ENCODE measurements at places on chromosomes 1 and 21.
A peak's percentile ranks its signal among the peaks of the same experiment; 100 is the strongest.

- no peak for DNase-seq
Observed at GRCh38 chr1:47679301-47679791, 241.5 kb downstream of the FOXD2 start.

GRCh38 chr1:57058652-57059501 lies 93.1 kb upstream of the C8B start:
- no peak for DNase-seq

DNA sequence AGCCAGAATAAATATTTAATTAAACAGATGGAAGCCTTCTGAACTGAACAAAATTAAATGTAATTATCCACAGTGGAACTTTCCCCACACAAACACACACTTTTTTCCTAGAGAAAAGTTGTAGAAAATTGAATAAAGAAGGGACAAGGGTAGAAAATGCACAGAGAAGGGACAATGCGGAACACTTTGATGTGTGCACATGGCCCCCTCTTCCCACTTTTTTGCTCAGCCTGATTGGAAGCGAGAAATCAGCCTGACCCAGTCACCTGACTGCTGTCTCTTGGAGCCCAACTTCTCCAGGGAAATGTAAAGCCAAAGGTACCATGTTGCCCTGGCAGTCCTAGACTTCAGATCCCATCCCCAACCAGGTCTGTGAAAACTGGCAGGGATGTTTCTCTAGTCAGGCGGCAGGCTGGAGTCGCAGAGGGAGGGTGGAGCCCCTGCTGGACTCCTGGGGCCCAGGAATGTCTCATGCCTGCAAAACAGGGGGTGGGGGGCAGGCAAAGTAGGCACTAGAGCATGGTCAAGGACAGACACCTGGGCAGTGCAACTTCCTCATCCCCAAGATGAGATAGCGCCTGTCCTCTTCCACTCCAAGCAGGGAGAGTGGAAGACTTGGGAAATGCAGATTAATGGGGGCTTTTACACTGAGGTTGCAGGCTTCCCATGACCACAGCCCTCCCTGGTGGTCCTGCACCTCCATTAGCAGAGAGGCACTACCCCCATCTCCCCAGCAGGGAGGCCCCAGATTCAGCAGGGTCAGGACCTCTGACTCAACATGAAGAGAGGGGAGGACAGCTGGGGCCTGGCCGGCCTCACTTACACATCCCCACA lies 2.8 kb downstream of the CERS2 start:
- DNase-seq, result peak; percentile 73

- DNase-seq, result no peak
Observed at GRCh38 chr1:100075773-100076172, 57.0 kb downstream of the SASS6 start.

GRCh38 chr1:226846786-226847185 lies 23.6 kb upstream of the PSEN2 start:
- DNase-seq, result no peak

DNA sequence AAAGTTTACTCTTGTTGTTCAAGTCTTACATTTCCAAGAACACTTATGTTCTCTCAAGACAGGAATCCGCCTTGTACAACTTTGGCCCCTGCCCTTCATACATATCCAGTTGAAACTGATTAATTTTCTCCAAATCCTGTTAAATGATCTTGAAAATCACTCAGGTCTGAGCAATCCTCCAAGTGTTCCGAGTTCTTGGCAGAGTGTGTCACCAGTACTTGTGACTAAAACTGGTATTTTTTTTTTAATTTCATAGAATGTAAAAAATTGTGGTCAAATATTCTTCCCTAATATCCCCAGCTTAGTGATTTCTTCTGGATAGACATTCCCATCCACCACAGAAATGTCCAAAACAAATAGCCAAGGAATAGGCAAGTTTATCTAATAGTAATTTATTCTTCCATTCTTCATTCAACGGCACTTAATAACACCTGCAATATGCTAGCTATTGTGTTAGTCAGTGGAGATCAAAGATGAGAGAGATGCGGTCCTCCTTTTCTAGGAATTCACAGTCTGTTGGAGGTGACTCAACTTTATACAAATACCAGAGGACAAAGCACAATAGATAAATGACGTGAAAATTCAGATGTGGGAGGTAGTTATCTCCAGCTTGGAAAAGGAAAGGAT lies 71.4 kb downstream of the DIRAS3 start:
- no peak for DNase-seq

DNA sequence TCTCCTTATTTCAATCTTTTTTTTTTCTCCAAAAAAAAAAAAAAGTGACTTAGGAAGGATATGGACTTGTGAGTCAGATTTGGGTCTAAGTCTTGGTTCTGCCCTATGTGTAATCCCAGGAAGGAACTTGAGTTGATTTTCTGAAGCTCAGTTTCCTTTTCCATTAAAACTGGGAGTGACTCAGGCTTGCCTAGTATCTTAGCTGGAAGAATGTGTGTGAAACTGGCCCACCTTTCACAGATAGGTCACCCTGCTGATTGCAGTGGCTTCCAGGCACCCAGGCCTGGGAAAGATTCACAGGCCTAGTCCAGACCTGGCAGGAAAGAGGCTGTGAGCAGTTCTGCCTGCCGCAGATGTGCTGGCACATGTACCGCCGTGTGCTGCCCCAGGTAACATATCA lies 218.3 kb upstream of the HOOK1 start:
- DNase-seq, result no peak

- DNase-seq, result no peak
Observed at GRCh38 chr1:195604287-195604686, 1004.0 kb downstream of the KCNT2 start.

GRCh38 chr1:117653732-117654492 lies 48.1 kb downstream of the TENT5C start:
- no peak for DNase-seq

- DNase-seq, result no peak
Observed at GRCh38 chr1:93666613-93667384, 14.8 kb downstream of the BCAR3 start.

GRCh38 chr1:212167098-212167497 lies 118.1 kb upstream of the PPP2R5A start:
- DNase-seq, result no peak

GRCh38 chr1:54108156-54108555 lies 44.6 kb downstream of the CDCP2 start:
- no peak for DNase-seq

DNA sequence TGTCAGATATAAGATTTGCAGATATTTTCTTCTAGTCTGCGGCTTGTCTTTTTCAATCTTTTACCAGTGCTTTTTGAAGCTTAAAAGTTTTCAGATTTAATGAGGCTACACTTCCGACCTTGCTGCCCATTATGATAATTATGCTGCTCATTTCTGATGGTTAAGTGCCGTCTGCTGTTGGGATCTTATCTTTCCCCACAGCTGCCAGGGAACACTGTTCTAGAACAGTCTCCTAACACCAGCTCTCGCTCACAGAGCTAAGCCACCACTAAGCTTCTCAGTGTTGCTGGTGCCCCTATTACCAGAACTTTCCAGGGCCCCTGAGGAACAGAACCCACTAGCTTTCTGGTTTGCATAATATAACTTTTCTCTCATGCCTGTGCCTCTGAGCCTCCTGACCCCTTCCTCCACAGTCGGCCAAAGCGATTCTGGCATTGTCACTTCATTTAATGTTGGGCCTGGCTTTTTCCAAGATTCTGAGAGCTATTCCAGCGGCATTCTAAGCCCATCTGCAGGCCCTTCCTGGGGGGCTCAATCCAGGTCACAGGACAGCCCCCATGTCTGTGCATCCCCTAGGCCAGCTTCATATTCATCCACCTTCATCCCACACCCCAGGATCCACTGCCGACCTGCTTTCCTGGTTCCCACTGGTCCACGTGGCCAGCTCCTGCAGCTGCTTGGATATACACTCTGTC lies 237.0 kb downstream of the PTPRU start:
- DNase-seq, result no peak

GRCh38 chr1:192601567-192601966 lies 26.0 kb downstream of the RGS1 start:
- DNase-seq, result no peak

GRCh38 chr1:182629499-182630096 lies 25.4 kb upstream of the RGS16 start:
- no peak for DNase-seq

DNA sequence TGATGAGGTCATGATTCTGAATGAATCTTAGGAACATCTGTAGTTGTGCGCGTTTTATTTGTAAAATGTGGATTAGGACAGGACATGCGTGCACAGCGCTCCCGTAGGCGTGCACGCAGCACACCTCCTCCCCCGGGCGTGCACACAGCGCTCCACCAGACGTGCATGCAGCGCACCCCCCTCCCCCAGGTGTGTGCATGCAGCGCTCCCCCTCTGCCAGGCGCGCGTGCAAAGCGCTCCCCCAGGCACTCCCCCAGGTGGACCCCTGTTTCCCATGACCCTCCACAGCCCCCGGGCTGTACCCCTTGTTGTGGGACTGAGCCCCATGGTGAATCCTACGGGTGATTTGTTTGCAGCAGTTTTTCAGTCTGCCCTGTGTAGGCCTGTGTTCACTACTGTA lies 61.6 kb downstream of the S100B start:
- no peak for DNase-seq

DNA sequence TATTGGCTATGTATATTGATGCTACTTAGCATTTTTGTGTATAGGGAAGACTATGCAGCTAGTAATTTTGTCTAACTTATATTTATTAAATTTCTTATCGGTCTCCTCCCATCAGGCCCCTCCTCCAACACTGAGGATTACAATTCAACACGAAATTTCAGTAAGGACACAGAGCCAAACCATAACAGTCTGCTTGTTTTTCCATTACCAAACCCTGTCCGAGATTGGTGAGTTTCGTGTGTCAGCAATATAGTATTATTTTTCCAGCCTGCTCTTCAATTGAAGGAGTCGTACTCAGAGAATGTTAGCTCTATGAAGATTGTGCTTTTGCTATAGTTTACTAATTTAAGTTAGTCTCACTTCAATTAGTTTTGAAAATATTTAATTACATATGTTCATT lies 1495.3 kb downstream of the MRPL39 start:
- no peak for DNase-seq

GRCh38 chr1:206572835-206573234 lies 39.4 kb downstream of the EIF2D start:
- DNase-seq, result no peak

GRCh38 chr21:42580793-42581321 lies 67.2 kb downstream of the SLC37A1 start:
- no peak for DNase-seq

GRCh38 chr1:6259491-6260362 lies 1.2 kb downstream of the GPR153 start:
- DNase-seq, result peak; percentile 89

GRCh38 chr1:9848022-9848421 lies 24.3 kb upstream of the CLSTN1 start:
- no peak for DNase-seq

DNA sequence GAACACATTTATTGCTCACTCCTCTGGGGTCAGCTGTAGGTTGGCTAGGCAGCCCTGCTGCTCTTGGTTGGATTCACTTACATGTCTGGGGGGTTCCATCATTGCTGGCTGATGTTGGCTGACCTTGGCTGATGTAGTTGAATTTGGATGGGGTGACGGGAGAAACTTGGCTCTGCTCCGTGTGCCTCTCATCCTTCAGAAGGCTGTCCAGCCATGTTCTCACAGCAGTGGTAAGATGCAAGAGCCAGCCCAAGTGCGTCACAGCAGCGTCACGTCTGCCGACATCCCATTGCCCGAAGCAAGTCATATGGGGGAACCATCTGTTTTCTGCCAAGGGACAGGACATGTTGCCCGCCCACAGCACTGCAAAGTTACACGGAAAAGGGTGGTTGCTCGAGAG lies 613.5 kb downstream of the MATN1 start:
- DNase-seq, result no peak

GRCh38 chr1:244211559-244211944 lies 160.5 kb downstream of the ZBTB18 start:
- DNase-seq, result no peak

DNA sequence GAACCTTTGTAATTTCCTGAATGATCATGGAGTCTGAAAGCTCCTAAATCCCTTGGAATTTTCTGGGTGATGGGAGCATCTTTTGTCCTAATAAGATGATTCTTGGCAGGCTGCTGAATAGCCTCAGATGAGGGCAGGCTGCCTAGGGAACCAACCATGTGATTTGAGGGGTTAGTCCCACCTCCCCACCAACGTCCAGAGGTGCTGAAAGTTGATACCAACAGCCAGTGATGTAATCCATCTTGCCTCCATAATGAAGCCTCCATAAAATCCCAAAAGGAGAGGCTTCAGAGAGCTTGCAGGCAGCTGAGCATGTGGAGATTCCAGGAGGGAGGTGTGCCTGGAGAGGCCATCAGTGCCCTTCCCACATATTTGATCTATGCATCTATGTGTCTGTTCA lies 43.7 kb downstream of the GTF2B start:
- DNase-seq, result no peak

GRCh38 chr21:46218906-46219590 lies 9.5 kb downstream of the LSS start:
- no peak for DNase-seq

- DNase-seq, result no peak
Observed at GRCh38 chr1:29960156-29960755, 723.9 kb downstream of the PTPRU start.

GRCh38 chr1:15153842-15154479 lies 414 bp downstream of the TMEM51 start:
- DNase-seq, result peak; percentile 74

DNA sequence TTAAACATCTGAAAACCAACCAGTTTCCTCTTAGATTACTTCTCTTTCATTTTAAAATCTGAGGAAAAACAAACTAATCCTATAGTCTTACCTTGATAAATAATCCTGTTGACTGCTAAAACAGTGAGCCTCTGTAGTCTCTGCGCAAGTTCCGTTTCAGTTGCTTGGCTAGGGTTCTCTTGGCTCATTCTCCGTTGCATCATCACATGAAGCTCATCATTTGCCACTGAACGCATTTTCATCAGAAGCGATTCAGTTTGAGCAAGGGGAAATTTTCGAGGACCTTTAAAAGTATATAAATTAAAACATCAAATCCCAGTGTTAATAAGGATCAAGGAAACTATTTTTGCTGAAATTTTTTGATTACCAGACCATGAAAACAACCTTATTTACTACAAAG lies 96.7 kb upstream of the GNG4 start:
- DNase-seq, result no peak

DNA sequence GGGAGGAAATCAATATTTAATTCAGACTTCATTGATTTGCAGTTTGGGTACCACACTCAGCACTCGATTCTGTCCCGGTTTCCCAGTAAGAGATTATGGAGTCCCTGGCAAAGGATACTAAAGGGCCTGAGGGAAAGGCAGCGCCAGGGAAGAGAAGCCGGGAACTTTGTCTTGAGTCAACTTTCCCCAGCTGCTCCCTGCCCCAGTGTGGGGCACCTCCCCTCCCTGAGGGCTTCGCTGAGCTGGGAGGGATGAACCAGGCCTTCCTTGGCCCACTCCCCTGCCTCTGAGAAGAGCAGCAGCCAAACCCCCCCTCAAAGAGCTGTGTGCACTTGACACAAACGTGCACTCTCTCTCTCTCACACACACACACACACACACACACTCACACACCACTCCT lies 32.6 kb downstream of the OPTC start:
- DNase-seq, result no peak

GRCh38 chr1:62438163-62438562 lies 1.3 kb downstream of the USP1 start:
- DNase-seq, result no peak

GRCh38 chr1:77412069-77412819 lies 130.4 kb downstream of the AK5 start:
- DNase-seq, result no peak

GRCh38 chr21:34282223-34282622 lies 81.6 kb upstream of the KCNE2 start:
- no peak for DNase-seq

Measured in Caco-2 (cell line).